ENCODE measurements at places on chromosomes 1 and 21. TPM values are rescaled to one million over a fixed set of nuclear protein-coding genes. Genes with fewer than 3 reads are reported as not detected.
A peak's percentile ranks its signal among the peaks of the same experiment; 100 is the strongest.

The JAK1 gene
- 63.3 TPM for polyA plus RNA-seq

DNA sequence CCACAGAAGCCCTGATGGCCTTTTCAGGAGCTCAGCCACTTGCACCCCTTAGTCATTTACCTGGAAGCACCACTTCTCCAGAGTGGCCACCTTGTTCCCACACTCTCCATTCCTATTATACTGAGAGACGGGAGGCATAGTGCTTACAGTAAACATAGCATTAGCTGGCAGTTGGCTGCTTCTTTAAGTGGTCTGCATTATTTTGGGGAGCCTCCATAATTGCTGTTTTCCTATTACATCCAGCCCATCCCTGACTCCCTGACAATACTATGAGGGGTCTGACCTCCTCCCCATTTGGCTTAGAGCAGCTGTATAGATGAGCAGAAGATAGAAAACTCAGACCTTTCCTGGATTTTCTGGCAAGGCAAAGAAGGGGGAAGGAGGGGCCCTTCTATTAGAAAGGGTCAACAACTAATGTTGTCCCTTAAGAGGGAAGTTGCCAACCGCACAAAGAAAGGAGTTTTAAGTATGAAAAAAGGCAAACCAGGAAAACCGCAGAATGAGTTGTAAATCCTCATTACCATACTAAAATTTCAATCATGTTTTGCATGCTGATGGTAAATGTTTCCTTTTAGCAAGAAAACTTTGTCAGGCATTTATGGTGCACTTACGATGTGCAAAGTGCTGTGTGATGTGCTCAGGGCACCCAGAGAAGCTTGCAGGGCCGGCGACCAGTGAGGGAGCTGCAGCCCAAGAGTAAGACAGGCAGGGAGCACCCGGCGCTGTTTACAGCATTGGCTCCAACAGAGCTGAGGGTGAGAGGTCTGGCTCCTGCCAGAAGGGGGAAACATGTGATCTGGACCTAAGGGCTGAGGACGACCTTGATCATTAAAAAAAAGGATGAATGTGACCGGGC lies 167.3 kb downstream of the ZZZ3 start:
- peak; percentile 27 for DNase-seq

DNA sequence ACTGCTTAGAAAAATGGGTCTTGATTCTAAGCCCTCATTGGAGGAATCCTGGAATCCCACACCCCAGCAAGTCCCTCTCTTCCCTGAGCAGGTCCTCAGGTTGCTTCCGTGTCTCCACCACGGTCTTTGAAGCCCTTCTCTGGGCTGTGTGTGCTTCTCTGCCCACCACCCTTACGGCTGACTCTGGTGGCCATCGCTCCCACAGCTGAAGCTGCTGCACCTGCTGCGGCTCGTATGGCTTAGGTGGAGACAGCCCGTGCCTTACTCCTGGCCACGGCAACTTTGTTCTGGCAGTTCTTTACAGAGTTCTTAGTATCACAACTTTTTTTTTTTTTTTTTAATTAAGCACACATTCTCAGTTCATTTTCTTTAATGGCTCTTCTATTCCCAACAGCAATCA lies 10.9 kb upstream of the KIF26B start:
- DNase-seq = no peak

- no peak for DNase-seq
Measured at GRCh38 chr1:150150133-150151021, 661 bp downstream of the PLEKHO1 start.

GRCh38 chr1:210653771-210654170 lies 325.1 kb downstream of the HHAT start:
- DNase-seq = no peak

The HSD3B2 gene
- not detected for polyA plus RNA-seq

The CLCA1 gene
- not detected for polyA plus RNA-seq

The WDR4 gene
- polyA plus RNA-seq = 10.0 TPM

DNA sequence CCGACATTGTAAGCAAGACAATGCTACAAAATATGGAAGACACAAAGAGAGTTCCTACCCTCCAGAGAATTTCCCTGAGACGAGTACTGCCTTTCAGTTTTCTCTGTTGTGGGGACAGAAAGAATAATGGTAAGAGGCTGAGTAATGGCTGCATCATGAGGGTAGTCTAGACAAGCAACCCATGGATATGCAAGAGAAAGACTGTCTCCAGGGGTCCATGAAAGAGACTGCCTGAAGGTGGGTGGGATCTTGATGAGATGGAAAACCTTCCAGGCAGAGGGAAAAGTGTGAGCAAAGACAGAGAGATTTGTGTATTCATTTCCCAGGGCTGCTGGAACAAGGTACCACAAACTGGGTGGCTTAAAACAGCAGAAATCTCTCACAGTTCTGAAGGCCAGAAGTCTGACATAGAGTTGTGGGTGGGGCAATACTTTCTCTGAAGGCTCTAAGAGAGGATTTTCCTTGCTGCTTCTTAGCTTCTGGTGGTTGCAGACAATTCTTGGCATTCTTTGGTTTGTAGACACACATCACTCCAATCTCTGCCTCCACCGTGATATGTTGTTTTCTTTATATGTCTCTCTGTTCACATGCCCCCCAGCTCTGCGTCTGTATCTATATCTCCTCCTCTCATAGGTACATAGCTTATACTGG lies 41.4 kb downstream of the ANP32E start:
- no peak for DNase-seq

DNA sequence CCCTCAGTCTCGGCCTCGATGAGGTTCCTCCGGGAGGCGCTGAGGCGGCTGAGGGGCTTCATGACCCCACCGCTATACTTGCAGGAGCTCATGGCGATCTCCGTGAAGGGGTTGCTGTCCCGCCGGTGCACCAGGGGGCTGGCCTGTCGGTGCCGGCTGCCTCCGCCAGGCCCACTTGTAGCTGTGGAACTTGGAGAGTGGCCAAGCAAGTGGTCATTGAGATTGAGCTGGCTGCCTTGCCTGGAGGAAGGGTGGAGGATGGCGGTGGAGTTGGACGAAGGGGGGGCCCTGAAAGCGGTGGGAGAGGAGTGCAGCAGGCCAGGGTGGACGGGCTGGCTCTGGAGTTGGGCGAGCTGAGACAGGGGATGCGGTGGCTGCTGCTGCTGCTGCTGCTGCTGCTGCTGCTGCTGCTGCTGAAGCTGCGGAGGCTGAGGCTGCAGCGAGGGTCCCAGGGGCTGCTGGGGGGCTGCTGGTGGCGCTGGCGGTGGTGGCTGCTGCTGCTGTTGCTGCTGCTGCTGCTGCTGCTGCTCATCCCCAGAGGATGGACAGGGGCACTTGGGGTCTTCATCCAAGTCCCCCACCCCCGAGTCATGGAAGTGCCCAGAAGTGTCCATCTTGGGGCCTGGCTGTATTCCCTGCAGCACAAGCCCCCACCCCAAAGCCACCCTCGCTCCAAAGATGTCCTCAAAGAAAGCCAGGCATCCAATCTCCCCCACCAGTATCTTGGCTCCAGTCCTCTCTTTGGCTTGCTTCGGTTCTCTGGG lies 548 bp downstream of the KCNN3 start:
- DNase-seq = peak; percentile 64

The ETV3L gene
- not detected for polyA plus RNA-seq

The KPRP gene
- not detected for polyA plus RNA-seq

DNA sequence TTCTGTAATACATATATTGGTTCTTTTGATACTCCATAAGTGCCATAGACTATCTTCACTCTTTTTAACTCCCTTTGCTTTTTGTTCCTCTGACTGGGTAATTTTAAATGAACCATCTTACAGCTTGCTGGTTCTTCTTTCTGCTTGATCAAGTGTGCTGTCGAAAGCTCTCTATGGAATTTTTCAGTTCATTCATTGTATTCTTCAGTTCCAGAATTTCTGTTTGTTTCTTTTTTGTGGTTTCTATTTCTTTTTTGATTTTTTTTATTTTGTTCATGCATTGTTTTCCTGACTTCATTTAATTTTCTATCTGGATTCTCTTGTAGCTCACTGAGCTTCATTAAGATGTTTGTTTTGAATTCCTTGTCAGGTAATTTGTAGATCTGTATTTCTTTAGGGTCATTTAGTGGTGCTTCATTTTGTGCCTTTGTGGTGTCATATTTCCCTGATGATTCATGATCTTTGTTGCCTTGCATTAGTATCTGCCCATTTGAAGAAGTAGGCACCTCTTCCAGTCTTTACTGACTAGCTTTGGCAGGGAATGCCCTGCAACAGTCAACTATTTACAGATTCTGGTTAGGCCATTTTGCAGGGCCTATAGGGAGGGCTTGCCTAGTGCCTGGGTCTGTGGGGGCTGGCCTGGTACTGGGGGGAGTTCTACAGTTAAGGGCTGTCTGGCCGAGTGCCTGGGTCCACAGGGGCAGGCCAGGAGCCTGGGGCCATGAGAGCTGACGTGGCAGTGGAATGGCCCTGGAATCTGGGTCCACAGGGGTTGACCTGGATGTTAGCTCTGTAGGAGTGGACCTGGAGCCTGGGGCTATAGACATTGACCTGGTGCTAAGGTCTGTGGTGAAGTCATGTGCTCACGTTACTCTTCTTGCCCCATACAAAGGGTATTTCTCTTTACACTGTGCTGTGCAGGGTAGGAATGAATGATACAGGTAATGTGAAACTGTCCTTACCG lies 89.7 kb downstream of the MAGI3 start:
- DNase-seq = no peak

DNA sequence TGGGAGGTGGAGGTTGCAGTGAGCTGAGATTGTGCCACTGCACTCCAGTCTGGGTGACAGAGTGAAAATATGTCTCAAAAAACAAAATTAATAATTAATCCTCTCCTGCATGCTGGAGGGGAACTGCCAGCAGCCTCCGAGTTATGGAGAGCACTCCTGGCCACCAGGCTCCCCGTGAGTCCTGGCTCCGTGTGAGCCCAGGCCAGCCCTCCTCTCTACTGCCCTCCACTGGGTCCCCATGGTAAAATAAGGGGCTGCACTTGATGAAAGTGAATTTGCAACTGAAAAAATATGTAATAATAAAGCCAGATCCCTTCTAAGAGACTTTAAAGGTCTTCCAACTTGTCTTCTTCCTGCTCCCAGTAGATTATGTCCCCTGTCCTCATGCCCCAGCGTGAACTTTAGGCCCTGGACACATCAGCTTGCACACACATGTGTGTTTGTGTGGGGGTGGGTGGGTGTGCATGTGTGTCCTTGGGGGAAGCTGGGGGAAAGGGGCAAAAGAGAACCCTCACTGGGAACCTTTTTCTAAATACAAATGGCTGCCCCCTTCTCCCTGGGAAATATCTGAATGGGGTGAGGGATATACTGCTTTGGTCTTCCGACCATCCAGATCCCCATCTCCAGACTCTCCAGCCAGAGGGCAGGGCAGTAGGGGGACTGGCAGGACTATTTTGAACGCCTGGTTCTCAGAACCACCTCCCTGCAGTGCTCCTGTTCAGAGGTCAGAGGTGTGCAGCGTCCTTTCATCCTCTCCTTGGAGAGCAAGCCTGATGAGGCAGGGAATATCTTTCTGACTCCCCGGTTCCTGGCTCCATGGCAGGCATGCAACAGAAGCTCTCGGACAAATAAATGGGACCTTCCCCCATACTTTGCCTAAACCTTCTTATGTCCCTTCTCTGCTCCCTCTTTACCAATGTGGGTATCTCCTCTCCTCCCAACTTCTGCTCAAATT lies 26.2 kb downstream of the NEK2 start:
- DNase-seq = no peak

The LMX1A gene
- polyA plus RNA-seq = 1.3 TPM

GRCh38 chr1:217059401-217059800 lies 336.2 kb upstream of the ESRRG start:
- DNase-seq = no peak

- DNase-seq = no peak
Measured at GRCh38 chr21:45001134-45002095, 61.6 kb downstream of the SLX9 start.

The PAX7 gene
- 52.1 TPM for polyA plus RNA-seq

DNA sequence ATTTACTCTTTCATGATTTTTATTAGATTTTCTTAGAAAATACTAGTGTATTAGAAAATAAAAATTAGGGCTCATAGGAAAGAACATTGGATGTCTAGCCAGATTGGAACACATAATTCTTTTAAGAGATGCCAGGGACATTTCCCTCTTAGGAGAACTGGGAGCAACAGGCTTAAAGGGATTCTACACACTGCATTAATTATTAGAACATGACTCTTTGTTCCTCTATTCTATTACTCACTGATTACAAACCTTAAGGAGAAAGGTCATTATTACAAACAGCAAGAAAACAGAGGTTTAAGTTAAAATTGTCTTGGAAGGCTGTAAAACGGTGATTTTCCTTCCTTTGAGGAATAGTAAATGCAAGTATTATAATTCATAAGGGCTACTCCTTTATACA lies 32.9 kb upstream of the VAV3 start:
- no peak for DNase-seq

DNA sequence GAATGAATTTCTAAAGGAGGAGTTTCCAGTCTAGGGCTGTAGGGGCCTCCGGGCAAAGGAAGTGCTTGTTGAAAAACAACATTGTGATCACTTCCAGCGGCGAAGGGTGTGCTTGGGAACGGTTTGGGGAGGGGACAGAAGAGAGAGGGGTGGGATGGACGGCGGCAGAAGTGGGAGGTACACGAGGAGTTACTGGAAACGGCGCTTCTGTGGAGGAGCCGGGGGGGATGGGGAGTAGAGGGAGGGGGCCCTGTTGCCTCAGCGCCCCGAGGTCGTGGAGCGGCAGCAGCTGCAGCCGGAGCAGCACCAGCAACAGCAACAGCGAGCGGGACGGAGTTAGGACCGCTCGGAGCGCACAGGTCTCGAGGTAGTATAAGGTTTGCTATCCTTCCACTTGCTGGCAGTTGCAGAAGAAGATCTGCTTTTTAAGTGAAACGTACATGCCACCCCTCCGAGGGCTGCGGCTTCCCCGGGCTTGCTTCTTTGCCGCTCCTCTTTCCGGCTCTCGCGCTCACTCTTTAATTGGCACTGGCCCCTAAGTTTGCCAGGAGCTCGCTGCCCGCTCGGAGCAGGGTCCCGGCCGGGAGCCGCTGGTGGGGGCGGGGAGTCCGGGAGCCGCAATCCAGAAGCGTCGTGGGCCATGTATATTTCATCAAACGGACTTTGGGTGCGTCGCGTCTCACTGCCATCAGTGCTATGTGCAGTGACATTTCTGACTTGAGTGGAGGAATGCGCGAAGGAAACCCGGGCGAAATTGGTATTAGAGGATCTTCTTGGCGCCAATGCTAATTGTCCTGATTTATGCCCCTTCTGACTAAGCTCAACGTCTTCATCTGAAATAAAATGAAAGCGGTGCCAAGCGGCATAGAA lies 771 bp upstream of the NTNG1 start:
- DNase-seq = peak; percentile 77

DNA sequence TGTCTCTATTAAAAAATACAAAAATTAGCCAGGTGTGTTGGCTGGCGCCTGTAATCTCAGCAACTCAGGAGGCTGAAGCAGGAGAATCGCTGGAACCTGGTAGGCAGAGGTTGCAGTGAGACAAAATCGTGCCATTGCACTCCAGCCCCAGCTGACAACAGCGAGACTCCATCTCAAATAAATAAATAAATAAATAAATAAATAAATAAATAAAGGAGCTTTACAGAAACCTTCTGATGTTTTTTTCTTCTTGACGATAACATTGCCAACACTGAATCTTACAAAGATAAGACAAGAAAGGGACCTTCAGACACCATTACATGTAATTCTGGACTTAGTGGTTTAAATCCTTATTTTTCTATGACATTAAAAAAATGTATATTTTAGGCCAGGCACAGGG lies 47.8 kb upstream of the LGALS8 start:
- no peak for DNase-seq

The SPRR2F gene
- polyA plus RNA-seq = not detected
